Left kidney (tissue), 8 donors: ENCODE measurements at places on chromosomes 4 and X. TPM values are rescaled to one million over a fixed set of nuclear protein-coding genes. Genes with fewer than 3 reads are reported as not detected.

Gene SYNPO2
- polyA plus RNA-seq: 14.3 TPM

Gene GPC3
- polyA plus RNA-seq: 1,367 TPM

Gene SYN1
- polyA plus RNA-seq: 6.5 TPM

Gene PORCN
- 7.0 TPM for polyA plus RNA-seq

DNA sequence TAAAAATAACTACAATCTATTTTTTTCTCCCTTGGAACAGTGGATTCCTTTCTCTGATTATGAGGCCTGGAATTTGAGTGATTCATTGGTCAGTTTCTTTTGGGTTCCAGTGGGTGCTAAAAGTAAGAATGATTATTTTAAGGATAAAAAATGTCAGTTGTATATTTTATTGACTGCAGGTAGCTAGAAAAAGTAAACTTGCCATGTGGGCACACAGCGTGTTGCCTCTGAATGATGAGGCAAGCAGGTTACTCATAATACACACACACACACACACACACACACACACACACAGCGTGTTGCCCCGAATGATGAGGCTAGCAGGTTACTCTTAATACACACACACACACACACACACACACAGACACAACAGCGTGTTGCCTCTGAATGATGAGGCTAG, 13.8 kb downstream of the GALNT7 start:
- no peak for DNase-seq

DNA sequence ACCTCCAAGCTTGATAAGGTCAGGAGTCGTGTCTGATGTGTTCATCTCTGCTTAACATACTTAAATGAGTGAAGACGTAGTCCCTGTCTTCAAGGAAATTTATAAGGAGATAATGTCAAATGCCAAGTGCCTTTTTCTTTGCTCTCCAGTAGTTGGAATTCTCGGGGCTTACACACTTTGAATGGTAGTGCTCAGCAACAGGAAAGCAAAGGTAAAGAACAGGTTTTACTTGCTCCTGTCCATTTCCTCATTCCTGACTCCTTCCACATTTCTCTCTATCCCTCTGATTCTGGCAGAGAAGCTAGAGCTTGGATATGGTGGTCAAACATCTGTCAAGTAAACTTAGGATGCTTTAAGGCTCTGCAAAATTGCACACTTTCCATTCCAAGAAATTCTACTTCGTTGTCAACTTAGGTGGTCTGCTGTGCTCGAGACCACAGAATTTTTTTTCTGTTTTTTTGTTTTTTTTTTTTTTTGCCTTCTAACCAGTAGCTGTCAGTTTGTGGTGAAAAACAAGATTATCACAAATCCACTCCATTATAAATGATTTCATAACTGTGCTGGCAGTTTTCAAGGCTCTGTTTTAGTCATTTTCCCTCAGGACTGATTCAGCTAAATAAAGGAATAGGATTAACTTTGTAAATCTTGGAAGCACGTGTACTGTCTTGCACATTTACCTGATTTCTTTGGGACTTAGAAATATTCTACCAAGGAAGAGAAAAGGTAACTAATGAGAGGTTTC, 180.8 kb upstream of the ANXA3 start:
- no peak for DNase-seq

- no peak for DNase-seq
Observed at GRCh38 chrX:63421411-63421810, 70.3 kb upstream of the SPIN4 start.

DNA sequence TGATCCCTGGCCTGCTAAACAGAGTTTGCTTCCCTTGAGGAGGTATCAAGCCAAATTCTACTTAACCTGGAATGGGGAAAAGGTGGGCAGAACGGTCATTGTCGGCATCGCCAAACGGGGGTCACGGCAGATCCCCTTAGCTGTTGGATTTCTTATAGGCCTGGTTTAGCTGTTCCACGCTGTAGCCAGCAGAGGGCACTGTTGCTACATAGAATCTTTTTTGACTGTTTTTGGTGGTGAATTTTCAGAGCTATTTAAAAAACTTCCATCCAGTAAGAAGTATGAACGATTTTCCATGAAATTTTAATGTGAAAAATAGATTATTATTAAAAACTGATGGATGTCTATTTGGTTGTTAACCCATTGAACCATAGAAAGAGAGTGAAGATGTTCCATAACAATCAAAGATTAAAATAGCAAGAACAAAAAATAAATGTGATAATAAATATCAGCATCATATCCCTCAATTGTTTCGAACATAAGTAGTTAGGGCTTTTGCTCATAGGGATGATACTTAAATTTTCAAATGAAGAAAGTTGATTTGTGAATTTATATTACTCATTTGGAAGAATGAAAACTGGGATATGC, 56.6 kb downstream of the LINC00632 start:
- peak; percentile 64 for DNase-seq

- DNase-seq: no peak
Observed at GRCh38 chrX:12790885-12791256, 341 bp upstream of the PRPS2 start.

DNA sequence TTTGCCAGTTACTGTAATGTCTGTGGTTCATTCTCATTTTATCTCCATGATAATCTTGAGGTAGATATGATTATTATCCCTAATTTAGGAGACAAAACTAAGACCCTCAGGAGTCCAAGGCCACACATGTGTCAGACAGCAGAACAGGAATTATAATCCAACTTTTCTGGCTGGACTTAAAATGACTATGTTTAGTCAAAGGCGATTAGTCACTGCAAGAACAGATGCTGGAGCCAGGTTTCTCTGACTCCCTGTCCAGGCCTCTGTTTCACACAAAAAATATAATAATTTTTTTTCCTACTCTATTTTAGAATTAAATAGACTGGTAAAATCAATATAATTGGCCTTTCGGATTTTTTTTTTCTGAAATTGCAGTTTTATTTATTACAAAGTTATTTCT, 56.7 kb upstream of the TMEM131L start:
- DNase-seq: no peak

DNA sequence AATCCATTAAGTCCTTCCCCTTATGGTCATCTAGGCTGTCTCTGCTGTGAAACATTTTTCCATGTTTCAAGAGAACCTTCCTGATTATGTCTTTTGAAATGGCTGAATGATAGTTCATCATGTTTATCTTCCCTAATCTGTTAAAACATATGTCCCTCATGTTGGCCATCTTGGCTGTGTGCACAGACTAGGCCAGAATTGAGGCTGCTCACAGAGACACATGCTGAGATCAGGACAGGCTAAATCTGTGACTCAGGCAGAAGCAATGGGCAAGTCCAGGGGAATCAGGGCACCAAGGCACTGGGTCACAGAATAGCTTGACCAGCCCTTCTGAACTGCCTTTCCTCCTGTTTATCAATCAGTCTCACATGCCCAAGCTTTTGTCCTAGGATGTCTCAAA, 78.3 kb downstream of the FHDC1 start:
- no peak for DNase-seq

- DNase-seq: no peak
Observed at GRCh38 chr4:106334741-106335470, 18.6 kb downstream of the AIMP1 start.

GRCh38 chr4:53476232-53477037, 99.0 kb downstream of the FIP1L1 start:
- no peak for DNase-seq

DNA sequence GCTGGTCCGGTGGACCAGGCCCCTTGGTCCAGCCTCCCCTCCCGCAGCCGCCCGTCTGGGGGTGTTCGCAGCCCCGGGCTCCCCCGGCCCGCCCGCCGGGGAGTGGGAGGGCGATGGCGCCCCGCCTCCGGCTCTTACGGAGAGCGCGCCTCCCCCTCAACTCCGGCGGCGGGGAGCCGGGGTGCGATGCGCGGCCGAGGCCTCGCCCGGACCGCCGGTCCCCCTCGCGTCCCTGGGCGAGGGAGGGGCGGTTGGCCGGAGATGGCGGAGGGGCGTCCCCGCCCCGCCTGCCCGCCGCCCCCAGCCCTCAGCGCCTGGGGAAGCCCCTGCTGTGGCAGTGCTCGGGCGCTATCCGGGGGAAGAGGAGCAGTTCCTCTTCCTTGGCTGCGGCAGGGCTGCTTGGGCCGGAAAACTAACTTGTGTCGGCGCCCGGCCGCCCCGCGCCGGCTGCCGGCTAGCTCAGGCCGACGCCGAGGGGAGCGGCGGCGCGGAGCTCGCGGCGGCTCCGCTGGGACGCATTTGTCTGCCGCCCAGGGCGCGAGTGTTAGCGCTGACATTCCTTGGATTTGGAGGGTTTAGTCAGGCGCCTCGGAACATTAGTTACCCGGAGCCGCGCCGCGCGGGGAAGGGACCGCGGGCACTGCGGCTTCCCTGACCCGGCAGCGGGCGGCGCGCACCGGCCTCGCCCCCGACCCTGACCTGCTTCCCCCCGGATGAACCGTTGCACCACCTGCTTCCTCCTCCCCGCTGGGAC, 994 bp downstream of the GALNT7 start:
- DNase-seq: peak; percentile 72

DNA sequence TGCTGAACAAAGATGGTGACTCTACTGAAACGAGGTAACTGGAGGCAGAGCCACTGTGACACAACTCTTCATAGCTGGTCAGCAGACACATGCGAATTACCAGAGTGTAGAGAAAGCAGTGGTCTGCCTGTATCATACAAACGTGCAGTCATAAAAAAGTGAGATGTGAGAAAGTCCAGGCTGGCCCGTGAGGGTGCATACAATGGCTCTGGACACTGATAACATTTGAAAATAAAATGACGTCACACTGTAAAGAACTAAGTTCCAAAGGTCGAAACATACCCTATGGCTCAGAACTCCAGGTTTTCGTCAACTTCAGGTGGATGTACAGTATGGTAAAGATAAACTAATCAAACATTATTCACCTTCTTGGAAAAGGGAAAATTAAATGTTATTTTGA, 95.7 kb downstream of the SHISA3 start:
- no peak for DNase-seq

DNA sequence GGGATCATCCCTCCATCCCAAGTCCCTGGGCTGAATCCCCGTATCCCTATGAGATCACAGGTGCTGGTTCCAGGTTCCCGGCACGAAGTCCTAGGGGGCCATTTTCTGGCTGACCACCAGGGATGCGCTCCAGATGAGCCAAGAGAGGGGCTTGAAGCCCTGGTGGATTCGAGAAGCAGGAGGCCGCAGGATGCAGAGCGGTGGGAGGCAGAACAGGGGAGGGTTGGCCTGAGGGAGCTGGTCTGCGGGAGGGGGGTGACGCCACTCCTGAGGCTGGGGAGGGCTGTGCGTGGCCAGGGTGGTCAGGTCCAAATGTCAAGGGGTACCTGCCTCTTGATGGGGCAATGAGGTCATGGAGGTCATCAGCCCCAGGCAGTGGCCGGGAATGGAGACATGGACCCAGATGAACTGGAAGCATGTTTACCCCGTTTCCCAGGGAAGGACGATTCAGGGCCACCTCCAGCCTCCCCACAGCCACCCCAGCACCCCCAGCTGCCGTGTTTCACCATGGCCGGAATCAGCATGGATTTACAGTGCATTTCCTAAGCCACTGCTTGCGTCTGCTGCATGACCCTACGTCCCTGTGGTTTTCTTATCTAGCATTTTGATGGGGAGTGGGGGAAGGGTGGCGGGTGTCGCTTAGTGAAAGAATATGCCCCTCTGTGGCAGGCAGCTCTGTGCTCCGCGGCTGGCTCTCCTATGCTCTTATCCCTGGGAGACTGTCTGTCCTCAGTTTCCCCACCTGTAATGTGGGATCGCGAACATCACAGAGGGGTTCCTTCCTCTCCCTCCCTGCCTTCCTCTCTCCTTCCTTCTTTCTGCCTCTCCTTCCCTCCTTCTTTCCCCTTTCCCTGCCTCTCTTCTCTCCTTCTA, 17.0 kb upstream of the HTRA3 start:
- DNase-seq: no peak

GRCh38 chr4:182018691-182019090, 224.5 kb upstream of the TENM3 start:
- DNase-seq: no peak
